ENCODE measurements at places on chromosomes 16 and 17. TPM values are rescaled to one million over a fixed set of nuclear protein-coding genes. Genes with fewer than 3 reads are reported as not detected.

Gene BCO1
- not detected for total RNA-seq

Gene TBC1D3
- not detected for total RNA-seq

Gene COPS3
- 52.7 TPM for total RNA-seq

Gene ZP2
- 4.1 TPM for total RNA-seq

Gene TEKT5
- 0.64 TPM for total RNA-seq

DNA sequence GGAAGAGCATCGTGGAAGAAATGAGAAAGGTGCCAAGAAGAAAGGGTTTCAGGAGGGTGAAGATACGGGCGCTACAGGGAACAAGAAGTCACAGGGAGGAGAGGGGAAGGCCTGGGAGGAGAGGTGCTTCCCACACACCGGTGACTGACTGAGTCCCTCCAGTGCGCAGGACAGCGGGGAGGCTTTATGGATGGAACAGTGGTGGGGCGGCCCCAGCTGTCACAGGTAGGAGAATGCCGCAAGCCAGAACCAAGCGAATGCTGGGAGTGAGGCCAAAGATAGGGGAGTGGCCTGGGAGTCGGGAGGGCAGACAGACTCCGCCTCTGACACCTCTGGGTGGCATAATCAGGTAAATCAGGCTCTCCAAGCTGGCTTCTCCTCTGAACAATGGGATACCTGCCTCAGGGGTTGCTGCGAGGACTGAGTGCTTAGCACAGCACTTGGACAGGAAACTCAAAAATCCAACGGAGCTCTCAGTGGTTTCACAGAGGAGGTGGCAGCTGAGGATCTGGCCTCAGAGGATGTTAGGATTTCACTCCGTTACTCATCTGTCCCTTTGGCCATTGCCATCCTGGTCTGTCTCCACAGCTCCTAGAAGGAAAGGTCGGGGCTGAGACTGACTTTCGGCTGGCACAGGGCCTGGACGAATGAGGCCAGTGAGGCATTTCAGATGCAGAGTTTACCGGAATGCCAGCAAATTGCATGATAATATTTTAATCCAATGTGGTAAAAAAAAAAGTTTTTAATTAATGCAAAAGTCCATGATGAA, 717 bp upstream of the CNP start:
- H3K27ac ChIP-seq = peak overlapping the region; percentile 36
- H3K4me1 ChIP-seq = peaks cover 19% of the 10 kb centered on the region
- peaks cover 17% of the 10 kb centered on the region for H3K36me3 ChIP-seq
- H3K4me3 ChIP-seq = peak overlapping the region; percentile 66
- peaks cover 30% of the 10 kb centered on the region for H3K27me3 ChIP-seq

- H3K27me3 ChIP-seq = peaks cover 15% of the 10 kb centered on the region
- DNase-seq = no peak
- no peak overlapping the region for H3K4me3 ChIP-seq
- H3K36me3 ChIP-seq = peaks cover 9% of the 10 kb centered on the region
- peaks cover 22% of the 10 kb centered on the region for H3K4me1 ChIP-seq
Measured at GRCh38 chr17:3972281-3972731, 8.1 kb upstream of the ATP2A3 start.

- peak overlapping the region; percentile 30 for H3K27ac ChIP-seq
- peak overlapping the region; percentile 56 for H3K4me3 ChIP-seq
Measured at GRCh38 chr17:40106760-40107521, 6.6 kb upstream of the NR1D1 start.

Data from endothelial cell (in vitro differentiated cells).